ENCODE measurements at places on chromosomes 1 and 21. TPM values are rescaled to one million over a fixed set of nuclear protein-coding genes. Genes with fewer than 3 reads are reported as not detected.

- peak; percentile 27 for DNase-seq
These were observed 25.2 kb upstream of the PCBP3 start for GRCh38 chr21:45618287-45618686.

GRCh38 chr1:51328279-51328678 is 2.1 kb downstream of the TTC39A start:
- DNase-seq, result no peak

- no peak for DNase-seq
These were observed 36.6 kb downstream of the RUNX3 start for GRCh38 chr1:24893431-24893830.

Gene RIMS3
- 0.20 TPM for total RNA-seq

DNA sequence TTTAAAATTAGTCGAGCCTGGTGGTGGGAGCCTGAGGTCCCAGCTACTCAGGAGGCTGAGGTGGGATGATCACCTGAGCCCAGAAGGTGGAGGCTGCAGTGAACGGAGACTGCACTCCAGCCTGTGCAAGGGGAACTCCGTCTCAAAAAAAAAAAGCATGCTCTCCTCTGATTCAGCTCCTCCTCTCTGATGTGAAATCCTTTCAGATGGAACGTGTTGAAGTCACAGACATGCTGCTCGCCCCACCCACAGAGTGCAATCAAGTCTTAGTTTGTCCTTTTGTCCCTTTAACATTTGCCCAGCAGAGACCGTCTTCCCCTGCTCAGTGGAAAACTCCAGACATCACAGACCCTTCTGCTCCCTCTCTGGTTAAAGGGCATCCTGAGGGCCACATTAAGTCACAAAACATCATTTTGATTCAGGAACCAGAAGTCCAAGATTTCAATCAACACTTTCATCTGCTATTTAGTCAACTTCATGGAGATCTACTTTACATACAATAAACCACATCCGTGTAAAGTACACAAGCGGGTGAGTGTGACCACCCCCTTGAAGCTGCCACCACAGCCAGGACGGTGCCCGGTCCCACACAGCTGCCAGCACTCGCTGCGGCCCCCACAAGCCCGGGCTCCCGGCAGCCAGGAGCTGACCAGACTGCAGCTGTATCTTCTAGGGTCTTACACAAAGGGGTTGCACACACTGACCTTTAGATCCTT is 18.9 kb upstream of the RNF223 start:
- DNase-seq, result no peak

GRCh38 chr1:223276029-223276428 is 87.9 kb downstream of the SUSD4 start:
- no peak for DNase-seq
